ENCODE measurements at places on chromosomes 1 and 21.

DNA sequence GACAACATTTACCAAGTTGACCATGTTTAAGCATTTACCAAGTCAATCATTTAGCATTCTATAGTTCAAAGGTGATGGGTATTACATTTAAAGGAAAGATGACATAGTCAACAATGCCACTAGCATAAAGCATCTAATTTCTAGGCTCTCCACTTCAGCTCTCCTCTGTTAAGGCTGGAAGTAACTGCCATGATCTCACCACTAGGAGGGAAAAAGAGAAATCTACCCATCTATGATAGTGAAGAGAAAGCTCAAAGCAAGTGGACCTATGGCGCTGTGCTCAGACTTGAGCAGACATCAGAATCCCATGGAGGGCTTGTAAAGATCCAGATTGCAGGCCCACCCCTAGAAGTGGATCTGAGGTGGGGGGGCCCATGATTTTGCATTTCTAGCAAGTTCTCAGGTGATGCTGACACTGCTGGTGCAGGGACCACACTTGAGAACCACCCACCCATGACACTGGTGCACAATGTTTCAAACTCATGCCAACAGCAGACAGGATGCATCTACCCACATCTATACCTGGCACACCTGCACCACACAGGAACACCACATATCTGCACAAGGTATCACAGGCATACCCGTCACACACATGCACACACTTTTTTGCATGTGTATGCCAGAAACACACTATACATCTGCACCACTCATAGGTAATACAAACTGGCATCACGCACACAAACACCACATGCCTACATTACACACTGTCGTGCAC lies 392.9 kb upstream of the RUNX1 start:
- DNase-seq, result no peak

DNA sequence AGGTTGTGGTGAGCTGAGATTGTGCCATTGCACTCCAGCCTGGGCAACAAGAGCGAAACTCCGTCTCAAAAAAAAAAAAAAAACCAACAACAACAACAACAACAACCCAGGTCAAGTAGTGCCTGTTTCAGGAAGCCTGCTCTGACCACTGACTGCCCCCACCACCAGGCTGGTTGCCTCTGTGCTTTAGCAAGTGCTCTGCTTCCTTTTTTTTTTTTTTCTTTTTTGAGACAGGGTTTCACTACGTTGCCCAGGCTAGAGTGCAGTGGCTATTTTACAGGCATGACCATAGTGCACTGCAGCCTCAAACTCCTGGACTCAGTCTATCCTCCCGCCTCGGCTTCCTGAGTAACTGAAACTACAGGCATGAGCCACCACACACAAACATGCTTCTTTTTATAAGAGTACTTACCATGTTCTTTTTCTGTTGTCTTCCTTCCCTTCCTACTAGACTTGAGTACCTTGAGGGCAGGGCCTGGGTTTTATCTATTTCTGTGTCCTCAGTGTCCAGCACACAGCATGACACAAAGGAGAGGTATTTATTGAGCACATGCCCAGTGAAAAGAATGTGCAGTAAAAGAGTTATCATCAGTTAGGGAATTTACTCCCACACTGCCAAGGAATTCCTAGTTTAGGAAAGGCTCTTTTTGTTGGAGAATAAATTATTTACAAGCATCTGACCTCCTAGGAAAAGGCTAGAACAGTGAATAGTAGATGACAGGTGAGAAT lies 9.9 kb upstream of the COA7 start:
- no peak for DNase-seq

- DNase-seq, result no peak
Measured at GRCh38 chr1:184056921-184057555, 5.5 kb downstream of the TSEN15 start.

DNA sequence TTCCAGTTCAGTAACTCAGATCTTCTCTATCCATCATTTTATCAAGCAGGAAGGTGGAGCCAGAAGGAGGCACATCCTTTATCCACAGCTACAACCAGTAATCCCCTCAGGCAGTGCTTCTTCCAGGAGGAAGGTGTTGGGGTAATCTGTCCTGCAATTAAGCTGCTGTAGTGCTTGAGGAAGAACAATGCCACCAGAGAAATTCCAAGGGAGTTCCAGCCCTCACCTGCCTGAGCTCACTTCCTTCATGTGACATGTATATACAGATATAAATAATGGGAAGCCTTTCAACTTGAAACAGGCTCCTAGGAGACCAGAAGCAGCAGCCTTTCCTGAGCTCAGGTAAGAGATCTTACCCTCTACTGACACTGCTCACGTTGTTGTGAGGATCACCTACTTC lies 2.2 kb upstream of the IL20 start:
- no peak for DNase-seq

GRCh38 chr1:90945287-90945686 lies 76.5 kb downstream of the ZNF644 start:
- no peak for DNase-seq

GRCh38 chr1:37673920-37674319 lies 18.4 kb upstream of the CDCA8 start:
- peak; percentile 38 for DNase-seq

- no peak for DNase-seq
Measured at GRCh38 chr21:26320596-26320995, 150.0 kb upstream of the APP start.

DNA sequence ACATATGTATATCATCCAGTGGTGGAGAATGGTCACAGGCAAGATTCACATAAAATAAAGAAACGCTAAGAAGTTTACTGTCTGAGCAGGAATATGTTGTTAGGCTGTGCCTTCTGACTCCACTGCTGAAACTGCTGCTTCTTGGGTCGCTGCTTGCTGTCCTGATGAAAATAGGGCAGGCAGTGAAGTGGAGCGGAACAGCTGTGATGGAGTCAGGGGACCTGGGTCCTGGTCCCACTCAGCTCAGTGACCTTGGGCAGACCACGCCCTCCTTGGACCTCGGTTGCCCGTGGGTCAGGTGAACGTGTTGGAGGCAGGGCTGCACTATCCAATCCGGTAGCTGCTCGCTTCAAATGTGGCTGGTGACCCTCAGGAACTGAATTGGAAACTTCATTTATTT lies 33.4 kb upstream of the IFFO2 start:
- DNase-seq, result no peak

GRCh38 chr1:115136106-115136505 lies 46.8 kb upstream of the TSPAN2 start:
- DNase-seq, result no peak

- no peak for DNase-seq
Measured at GRCh38 chr1:21814241-21814918, 2.3 kb downstream of the LDLRAD2 start.

GRCh38 chr1:234853906-234854644 lies 244.1 kb upstream of the IRF2BP2 start:
- no peak for DNase-seq

- DNase-seq, result no peak
Measured at GRCh38 chr1:184489908-184490307, 103.1 kb downstream of the C1orf21 start.

DNA sequence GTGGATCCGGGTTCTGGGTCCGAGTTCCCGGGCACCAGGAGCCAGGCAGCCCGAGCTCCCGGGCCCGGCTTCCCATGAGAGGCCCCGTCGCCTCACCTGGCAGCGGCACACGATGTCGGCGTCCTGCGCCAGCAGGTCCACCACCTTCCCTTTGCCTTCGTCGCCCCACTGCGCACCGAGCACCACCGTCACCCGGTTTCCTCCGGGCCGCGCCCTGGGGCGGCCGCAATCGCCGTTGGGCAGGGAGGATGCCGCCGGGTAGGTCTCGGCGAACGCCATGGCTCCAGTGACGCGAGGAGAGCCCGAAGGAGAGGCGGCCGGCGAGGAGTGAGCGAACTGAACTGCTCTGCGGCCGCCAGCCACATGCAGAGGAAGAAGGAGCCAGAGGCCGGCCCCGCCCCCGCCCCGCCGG lies at the start of gene ADSS2:
ADSS2 (minus strand) TSS at position 371 of the 412 bp plus-strand sequence; CDS start at position 279, 92 bp downstream.
- DNase-seq, result no peak

DNA sequence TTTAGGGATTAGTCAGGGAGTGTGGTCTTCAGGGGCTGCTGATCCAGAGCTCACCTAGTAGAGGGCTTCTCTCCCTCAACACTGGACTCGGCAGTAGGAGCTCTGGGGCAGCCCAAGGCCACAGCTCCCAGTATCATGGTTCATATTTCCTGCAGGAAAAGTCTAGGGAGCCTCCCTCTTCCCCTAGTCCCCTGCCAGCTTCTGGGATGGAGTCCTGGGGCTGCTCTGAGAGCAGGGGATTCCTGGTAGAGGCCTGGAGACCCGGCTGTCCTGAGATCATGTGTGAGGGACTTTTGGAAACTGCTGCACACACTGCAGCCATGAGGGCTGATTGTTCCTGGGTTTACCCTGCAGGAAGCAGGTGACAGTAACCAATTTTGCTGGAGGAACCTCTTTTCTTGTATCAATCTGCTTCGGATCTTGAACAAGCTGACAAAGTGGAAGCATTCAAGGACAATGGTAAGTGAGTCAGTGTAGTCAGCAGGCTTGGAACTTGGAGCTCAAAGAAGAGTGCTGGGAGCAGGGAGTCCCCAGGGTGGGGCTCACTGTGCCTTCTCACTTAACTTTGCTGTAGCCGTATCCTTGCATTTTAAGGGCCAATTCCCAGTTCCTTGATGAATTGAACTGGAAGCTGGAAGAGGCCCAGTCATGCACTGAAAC lies 16.3 kb downstream of the STRIP1 start:
- no peak for DNase-seq

DNA sequence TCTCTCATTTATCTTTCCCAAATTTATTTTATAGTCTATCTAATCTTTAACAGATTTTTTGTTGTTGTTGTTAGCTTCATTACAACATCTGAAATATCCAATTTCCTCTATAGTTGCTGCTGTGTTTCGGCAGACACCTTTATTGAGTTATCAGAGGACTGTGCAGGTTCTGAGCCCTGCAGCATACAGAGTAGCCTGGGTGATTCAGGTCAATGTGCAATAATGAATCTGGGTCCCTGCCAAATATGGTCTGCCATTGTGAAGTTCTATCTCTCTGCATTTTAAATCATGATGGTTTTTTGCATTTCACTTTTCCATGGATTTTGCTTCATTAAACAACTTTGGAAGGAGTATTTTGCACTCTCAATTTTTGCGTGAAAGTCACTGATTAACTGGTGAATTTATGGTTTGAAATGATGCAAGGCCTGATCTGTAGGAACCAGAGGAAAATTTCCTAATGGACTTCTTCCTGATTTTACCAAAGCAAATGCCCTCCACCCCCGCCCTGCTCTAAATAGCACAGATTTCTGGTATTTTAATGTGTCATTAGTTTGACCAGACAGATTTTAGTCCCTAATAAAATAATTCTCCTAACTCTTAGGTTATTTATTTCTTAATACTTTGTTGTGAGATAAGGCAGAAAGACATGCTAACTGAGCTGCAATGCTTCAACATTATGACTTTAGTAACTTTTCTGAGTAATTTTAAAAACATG lies 402.3 kb downstream of the PTBP2 start:
- no peak for DNase-seq

- no peak for DNase-seq
Measured at GRCh38 chr1:23566304-23566703, 7.0 kb upstream of the ID3 start.

DNA sequence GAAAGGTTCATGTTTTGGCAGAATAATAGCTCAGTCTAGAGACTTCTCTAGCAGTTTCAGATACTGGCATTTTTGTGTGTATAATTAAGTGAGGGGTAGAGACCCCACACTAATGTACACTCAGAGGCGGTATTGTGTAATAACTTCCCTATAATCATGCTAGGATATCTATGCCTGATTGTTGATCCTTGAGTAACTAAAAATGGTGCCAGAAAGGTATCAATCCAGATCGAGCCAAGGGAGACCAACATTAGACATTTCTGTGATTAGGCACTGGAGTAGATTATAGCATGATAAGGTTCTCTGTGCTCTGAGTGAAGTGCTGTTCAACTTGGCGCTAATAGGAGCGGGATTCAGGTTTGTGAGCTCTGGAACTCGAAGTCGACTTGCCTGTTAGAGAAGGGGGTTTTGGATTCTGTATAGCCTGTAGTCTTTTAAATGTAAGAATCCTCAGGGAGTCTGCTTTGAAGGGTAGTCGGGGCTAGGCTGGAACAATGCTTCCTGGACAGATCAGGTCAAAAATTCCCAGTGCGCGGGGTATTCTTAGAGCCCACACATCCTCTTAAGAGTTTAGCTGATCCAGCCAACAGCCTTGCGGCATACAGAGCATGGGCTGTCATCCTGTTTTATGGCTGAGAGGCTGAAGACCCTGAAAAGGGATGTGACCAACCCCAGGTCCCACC lies 24.2 kb downstream of the MAN1C1 start:
- no peak for DNase-seq

GRCh38 chr1:163120372-163120771 lies 51.2 kb downstream of the RGS4 start:
- no peak for DNase-seq

DNA sequence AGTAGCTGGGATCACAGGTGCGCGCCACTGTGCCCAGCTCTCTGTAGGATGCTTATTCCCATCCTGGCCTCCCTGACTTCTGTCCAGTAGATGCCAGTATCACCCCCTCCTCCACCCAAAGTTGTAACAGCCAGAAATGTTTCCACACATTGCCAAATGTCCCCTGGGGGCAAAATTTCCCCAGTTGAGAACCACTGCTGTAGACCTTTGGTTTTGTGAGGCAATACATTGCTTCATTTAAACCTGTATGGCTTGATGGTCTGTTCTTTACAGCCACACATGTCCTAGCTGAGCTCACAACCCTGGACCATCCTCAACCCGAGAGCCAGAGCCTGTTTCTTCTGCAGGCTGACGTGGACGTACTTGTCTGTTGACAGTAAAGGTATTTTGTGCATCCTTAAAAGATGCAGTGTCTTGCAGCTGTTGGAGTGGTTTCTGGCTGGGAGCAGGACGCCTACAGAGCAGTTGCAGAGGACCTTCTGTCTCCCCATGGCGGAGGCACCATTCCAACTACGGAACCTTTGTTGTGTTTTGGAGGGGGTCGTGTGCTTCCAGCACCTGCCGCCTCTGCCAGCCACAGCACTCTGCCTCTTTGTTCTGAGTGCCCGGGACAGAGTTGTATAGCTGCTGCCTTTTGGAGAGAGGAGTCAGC lies 26.6 kb downstream of the DOP1B start:
- DNase-seq, result no peak

GRCh38 chr1:30912913-30913652 lies 4.5 kb upstream of the SDC3 start:
- DNase-seq, result no peak

DNA sequence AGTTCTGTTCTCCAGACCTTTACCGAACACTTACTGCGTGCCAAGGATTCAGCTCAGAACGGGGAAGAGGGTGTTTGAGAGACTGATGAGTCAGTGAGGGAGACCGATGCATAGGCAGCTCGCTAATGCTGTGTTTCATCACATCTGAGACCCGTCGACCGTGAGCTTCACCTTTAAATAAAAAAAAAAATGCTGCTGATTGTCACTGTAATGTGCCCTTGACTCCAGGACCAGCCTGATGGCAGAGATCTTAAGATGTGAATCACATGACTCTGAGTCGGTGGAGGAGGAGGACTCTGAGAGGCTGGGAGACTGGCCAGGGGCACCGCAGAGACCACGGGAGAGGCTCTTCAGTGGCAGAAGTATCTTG lies 28.8 kb downstream of the SPSB1 start:
- no peak for DNase-seq

- DNase-seq, result no peak
Measured at GRCh38 chr1:50701706-50702317, 258.3 kb downstream of the FAF1 start.

Measured in effector CD4-positive, alpha-beta T cell (primary cell).